ENCODE measurements at places on chromosomes 13 and 19.

DNA sequence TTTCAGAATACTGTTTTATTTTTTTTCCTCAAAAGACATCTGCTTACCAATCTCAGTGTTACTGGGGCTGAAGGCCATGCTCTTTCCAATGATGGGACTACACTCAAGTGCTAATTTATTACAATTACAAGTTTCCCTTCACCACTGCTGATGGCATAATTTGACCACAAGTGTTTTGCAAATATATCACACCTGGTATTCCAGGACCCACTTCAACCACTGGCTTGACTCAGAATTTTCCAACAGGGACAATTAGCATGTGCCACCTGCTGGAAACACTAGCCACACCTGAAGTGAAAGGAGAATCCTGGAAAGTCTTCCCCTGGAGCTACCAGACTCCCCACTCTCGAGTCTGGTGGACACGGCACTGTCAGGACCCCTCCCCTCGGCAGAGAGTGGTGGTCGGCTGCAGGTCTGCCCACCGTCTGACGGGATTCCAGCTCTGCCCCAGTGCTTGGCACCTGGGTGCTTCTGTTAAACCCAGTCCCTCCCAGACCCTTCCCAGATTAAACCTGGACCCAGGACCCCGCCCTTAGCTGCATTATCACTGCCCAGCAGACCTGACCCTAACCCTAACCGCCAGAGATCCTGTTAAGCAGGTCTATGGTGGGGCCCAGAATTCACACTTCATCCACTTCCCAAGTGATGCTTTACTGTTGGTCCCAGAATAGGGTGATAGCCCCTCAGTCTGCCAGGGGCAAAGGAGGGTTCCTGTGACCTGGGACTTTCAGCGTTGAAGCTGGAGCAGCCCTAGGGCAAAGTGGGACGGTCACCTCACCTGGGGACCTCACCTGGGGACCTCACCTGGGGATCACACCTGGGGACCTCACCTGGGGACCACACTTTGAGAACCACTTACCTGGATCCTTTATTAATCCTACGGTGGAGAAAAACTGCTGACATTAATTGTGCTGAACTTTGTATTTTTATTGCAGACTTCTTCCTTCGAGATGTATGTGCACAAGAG is 17.6 kb upstream of the RASA3 start:
- DNase-seq, result no peak

GRCh38 chr19:4922530-4923275 is 13.4 kb downstream of the UHRF1 start:
- DNase-seq, result no peak

- no peak for DNase-seq
Measured at GRCh38 chr19:2750808-2751437, 11.1 kb upstream of the SLC39A3 start.

DNA sequence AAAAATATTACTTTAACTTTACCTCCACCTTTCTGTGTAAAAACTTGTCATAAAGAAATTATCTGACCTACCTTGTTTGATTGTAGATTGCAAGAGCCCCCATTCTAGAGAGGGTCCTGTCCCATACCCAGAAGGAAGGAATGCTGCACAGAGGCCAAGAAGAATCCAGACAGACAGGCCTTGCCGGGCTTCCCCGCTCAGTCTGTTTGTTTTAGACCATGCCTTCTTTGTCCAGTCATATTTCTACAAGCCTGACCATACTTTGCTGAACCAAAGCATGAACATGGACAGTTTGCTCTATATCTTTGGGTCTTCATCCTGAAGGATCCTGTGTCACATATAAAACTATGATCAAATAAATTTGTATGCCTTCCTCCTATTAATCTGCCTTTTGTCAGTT is 95.8 kb upstream of the MYCBP2 start:
- no peak for DNase-seq

DNA sequence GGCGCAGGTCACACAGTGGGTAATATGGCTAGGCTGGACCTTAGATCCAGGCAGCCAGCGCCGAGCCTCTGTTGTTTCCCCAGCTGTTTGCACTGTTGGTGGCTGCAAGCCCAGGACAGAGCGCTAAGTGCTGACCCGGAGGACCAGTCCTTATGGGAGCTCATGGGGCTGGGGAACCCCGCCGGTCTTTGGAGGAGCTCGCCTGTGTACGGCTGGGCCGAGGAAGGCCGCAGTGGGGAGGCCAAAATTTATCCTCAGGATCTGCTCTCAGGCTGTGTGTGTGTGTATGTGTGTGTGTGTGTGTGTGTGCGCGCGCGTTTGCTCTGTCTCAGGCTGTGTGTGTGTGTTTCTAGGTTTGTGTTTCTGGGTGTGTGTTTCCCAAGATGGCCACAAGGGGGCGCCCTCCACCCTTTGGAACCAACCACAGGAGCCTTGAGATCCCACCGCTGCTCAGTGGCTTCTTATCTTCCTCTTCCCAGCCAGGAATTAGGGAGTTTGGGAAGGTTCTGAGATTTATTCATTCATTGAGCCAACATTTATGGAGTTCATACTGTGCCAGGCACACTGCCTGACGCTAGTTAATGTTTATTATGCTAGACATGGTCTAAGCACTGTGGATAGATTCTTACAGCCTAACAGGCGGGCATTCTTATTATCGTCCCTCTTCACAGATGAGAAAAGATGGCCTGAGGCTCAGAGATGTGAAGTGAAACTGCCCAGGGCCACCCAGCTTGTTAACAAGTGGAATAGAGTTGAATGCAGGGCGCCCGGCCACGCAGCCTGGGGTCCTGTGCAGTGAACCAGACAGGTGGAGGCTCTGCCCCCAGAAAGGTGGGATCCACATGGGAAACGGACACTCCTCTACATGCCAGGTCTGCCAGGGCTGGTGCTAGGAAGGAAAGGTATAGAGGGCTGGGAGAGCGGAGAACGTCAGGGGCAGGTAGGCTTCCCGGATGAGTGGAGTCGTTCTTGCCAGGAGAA is 13.0 kb downstream of the PGLYRP1 start:
- DNase-seq, result peak; percentile 54

DNA sequence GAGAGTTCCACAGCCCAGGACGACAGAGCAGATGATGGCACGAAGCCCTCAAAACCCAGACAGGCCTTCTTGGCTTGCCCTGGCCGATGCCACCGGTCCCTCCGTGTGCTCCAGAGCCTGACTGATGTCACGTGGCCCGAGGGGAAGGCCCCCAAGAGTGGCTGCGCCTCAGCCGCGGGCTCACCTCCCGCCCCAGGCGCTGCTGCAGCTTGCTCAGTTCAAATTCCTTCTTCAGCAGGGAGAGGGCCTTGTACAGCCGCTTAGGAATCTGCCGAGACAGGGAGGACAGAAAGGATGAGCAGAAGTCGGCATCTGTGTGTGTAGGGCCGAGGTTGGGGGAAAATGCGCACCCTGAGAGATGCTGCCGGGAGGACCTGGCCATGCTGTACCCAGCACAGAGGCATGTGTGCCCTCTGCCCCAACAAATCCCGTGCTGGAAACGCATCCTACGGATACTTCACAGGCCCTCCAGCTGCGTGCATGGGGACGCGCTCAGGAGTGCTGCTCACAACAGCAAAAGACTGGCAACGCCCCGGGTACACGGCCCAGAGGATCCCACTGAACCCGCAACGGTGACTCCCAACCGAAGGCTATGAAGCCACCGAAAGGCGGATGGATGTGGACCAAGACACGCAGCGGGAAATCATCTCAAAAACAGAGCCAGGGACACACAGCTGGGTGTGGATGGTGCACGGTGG is 12.9 kb downstream of the LONP1 start:
- DNase-seq, result no peak

- no peak for DNase-seq
Measured at GRCh38 chr13:44768239-44768638, 192.1 kb upstream of the TSC22D1 start.

DNA sequence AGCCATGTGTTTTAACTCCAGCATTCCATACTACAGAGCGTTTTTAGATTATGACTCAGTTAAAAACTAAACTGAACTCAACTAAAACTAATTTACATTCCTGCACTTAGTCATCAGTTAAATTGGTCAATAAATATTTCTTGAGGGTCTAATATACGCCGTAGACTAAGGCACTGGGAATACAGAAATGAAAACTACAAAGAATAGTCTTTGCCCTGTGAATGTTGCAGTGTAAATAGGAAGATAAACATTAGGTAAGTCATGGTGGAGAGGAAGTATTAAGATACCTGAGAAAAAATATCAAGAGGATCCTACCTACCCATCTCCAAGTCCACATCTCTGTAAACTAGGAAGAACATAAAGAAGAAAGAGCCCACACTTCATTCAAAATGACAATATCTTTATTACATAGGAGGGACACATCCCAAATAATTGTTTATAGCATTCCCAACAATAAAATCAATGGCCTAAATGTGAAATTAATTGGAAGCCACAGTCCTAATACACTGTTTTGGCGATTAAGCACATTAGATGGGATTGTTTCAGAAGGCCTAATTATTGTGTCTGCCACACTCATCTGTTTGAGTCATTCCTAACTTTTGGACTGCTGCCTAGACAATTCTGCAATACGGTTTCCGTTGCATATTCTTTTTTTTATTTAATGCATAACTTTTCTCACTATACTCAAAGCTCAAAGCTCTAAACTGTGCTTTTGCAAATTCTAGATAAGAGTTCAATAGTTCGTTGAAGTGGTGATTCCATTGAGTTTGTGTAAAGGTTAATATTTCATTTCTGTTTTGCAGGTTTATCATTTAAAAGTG is 52.9 kb downstream of the MBNL2 start:
- no peak for DNase-seq

GRCh38 chr13:98508280-98508679 is 68.6 kb downstream of the STK24 start:
- DNase-seq, result no peak

DNA sequence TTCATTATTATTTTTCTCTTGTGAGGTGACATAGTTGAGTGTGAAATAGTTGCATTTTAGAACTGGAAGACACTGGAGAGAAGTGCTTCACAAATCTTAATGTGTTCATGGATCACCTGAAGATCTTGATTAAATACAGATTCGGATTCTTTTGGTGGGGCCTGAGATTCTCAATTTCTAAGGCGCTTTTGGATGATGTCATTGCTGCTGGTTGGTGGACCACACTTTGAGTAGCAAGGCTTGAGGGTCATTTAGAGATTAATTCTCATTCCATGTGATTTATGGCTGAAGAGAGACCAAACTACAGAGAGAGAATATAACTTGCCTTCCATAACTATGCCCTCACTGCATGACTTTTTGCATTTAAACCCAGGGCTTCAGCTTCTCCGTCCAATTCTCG is 27.2 kb downstream of the CEACAM8 start:
- no peak for DNase-seq

GRCh38 chr13:99307247-99307646 is at the start of gene GPR183:
TSS of gene GPR183 (minus strand) at chr13:99307399. CDS start at chr13:99296145, 11,254 bp downstream.
- no peak for DNase-seq

DNA sequence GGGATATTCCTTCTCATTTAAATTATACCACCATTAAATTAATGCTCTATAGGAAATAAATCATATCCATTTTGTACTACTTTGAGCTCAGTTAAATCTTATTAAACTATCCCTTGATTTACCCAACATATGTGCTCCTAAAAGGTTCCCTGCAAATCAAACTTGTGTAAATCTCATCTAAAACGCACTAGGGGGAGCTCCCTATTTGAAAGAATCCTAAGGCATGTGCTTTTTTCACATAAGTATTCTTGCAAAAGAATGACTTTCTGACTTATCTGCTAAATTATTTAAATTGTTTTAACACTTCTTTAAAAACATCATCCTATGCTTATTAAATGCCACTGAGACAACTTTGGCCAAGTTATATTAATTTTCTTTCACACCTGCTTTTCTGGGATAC is 7.9 kb downstream of the INTS6 start:
- DNase-seq, result no peak

GRCh38 chr19:10321874-10322835 is 6.3 kb upstream of the FDX2 start:
- DNase-seq, result no peak

- no peak for DNase-seq
Measured at GRCh38 chr19:37251308-37252229, 33.6 kb downstream of the ZNF383 start.

- no peak for DNase-seq
Measured at GRCh38 chr19:11423164-11423790, 4.2 kb upstream of the RGL3 start.

- peak; percentile 29 for DNase-seq
Measured at GRCh38 chr19:46487802-46488445, 7.7 kb downstream of the PNMA8B start.

GRCh38 chr19:40613690-40614621 is 12.8 kb downstream of the LTBP4 start:
- peak; percentile 63 for DNase-seq

- DNase-seq, result no peak
Measured at GRCh38 chr13:110334256-110334655, 27.2 kb downstream of the COL4A2 start.

GRCh38 chr13:36417331-36417730 is 15.0 kb upstream of the CCNA1 start:
- DNase-seq, result no peak

GRCh38 chr19:48310227-48310626 is 15.1 kb upstream of the EMP3 start:
- DNase-seq, result no peak

DNA sequence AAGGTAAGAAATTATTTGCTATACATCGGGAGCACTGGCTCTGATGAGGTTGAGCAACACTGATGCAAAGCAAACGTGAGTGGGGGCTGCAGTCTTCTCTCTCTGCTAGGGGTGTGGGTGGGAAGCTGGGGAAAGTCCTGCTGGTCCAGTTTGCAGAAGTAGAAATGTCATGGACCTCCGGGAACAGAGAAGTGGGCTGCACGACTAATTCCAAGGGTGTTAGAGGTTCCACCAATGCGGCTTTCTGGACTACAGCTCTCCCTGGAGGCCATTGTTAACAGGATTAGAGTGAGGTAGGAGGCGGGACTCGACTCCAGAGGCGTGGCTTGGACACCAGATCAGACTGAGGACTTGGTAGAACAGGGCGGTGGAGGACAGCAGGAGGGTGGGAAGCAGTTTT is 5.7 kb upstream of the FBXO27 start:
- no peak for DNase-seq

DNA sequence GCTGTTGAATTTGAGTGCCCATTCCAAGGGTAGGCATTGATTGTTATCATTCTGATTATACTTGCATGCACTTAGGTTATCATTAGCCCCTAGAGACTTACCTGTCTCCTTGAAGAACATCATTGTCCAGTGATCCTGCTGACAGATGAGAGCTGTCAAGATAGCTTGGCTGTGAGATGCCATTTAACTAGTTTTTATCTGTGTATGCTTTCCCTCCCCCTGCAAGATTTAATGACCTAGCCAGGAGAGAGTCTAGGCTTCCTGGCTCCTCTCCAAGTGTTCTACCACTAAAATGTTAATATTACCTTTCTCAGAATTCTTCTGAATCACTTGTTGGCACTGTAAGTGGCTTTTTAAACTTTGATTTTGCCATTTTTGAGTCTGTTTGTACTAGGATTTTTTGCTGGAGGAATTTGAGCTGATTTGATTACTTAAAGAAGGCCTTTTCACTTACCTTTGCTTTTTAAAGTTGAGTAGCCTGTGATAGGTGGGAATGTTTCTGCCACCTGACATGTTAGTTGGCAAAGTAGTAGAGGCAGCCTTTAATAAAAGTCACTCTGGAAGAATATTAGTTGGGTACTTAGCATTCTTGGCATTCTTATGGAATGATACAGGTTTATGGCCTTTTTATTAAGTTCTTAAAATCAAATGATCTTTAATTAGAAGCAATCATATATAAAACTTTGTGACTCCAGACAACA is 41.1 kb downstream of the ARHGAP35 start:
- DNase-seq, result no peak
